ENCODE measurements at places on chromosomes 13 and 19.

DNA sequence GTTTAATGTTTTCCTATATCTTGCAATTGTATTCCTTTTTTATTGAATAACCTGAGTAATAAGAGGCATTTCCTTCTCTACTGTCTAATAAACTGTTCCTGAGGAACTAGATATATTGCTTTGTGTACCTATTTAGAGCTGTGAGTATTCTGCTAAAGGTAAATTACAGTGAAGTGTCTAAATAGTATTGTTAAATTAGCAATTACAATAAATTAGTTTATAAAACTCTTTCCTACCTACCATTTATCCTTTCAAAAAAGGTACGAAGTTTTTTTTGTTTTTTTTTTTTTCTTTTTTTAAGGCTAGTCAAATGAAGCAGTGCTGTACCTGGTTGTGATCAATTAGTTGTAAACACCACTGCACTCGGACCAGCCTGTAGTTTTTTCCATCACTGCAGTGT lies 34.8 kb downstream of the TM9SF2 start:
- ATAC-seq: no peak

DNA sequence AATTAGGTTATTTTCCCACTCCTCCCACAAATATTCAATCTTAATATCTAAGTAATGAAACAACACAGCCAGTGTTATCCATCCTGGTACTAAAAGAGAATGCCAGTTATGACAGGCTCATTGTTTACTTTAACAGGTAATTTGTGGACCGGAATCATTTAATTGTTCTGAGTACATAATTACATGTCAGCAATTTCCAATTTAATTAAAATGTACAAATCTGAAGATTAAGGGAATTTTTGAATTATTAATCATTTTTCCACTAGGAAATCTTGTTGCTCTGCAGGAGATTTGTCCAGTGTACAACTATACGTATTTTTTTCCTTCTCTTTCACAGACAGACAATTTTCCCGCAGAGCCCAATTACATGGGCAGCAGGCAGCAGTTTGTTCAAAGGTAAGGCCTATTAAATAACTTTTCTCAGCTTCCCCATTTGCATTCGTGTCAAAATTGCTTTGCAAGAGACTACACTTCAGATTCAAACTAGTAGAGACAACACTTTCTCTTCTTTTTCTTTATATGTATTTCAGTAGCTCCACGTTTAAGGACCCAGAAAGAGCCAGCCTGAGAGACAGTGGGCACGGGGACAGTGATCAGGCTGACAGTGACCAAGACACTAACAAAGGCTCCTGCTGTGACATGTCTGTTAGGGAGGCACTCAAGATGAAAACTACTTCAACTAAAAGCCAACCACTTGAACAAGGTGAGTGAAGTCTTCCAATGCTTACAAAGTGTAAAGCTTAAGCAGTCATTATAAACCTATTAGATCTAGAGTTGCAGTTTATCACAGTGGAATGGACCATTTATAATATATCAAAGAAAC lies 34.8 kb downstream of the PCDH17 start:
- no peak for ATAC-seq

GRCh38 chr13:74070065-74070464 lies 64.1 kb downstream of the KLF12 start:
- peak; percentile 78 for ATAC-seq

DNA sequence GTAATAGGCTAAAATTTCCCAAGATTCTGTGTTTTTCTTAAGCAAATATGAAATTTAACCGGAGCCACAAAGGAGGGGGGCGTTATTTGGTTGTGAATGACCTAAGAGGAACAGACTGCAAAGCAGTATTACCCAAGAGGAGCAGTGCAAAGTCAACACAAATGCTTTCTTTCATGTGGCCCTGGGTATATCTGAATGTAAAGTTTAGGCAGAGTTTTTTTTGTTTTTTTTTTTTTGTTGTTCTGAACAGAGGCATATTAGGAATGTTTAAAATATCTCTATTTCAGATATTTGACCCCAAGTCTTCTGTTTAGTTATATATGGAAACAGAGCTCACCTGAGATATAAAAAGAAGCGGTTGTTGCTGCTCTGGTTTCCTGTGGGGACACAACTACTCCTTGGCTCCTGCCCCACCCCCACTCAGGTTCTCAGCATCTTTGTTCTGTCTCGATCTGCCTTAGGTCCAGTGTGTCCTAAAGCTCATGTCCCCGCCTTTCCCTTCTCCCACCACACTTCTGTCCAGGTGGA lies 220.7 kb downstream of the RFC3 start:
- ATAC-seq: no peak

- no peak for ATAC-seq
Measured at GRCh38 chr19:15418231-15418578, 583 bp downstream of the AKAP8L start.

GRCh38 chr13:42363941-42364612 lies 92.1 kb downstream of the AKAP11 start:
- ATAC-seq: no peak

DNA sequence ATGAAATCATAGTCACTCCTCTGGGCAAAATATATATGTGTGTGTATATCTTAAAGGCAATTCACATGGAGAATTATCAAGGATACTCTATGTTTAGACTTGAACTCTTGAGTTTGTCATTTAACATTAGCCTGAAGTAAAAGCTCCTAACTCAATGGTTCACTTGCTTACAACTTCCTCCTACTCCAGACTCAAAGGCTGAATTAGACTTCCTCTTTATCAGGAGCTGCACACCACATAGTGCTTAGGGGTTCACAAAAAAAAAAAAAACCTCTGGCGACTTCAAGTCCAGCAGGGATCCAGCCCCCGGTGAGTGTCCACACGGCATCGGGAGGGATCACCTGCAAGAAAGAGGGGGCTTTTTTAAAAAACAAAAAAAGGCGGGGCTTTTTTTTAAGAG lies 68.2 kb upstream of the LSM14A start:
- no peak for ATAC-seq

DNA sequence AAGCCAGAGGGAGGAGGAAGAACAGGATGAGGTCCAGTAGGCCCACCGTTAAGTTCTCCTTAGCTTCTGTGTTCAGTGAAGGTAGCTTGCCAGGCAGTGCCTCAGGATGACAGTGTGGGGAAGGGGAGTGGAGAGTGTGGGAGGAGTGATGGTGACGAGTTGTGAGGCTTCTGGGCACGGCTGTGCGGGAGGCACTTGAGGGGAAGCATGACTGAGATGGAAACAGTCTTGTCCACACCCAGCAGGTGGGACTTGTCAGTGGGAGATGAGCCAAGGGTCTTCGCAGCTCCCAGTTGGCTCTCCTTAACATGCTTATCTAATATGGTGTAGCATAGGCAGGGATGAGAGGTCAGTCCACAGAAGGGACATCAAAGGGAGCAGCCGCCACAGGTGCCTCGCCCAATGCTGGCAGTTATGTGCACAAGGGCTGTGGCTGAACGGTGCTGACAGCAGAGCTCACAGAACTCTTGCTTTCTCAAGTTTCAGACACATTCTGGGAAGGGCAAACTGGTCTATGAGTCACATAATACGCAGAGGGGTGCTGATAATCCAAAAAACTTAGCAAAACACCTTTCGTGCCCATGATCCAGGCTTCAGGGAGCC lies 47.5 kb downstream of the OXGR1 start:
- ATAC-seq: no peak

DNA sequence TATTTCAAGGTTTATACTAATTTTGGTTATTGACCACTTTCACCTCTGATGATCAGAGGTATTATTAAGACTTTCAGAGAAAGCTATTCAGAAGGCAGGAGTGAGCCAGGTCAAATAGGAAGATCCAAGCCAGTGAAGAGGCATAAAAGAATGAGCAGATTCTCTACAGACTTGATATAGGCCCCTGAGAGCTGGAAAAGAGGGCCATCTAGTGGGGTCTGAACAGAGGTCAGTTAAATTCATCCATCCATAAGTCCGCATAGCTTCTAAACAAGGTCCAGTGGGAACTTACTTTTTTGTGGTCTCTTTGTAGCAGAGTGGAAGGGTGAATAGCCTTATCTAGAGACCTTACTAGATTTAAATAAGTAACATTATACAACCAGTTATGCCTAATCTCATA lies 126.6 kb upstream of the UFM1 start:
- ATAC-seq: no peak

DNA sequence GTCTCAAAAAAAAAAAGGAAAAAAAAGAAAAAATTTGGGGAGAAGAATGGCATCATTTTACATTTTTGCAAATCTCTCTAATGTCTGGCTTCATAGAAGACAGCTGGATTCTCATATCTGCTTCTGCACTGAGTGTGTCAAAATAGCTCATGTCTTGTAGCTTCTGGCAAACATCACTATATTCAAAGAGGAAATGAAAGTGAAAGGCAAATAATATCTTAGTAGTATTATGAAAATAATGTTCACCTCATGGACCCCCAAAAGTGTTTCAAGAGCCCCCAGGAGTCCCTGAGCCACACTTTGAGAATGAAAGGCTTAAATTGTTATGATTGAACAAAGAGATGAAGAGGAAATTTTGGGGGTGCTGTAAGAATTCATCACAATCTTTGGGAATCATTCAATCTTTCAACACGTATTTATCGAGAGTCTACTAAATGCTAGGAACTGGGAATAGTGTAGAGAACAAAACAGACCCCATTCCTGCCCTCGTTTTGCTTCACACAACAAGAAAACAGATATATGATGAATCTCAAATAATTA lies 1.2 kb upstream of the SLC6A16 start:
- no peak for ATAC-seq

DNA sequence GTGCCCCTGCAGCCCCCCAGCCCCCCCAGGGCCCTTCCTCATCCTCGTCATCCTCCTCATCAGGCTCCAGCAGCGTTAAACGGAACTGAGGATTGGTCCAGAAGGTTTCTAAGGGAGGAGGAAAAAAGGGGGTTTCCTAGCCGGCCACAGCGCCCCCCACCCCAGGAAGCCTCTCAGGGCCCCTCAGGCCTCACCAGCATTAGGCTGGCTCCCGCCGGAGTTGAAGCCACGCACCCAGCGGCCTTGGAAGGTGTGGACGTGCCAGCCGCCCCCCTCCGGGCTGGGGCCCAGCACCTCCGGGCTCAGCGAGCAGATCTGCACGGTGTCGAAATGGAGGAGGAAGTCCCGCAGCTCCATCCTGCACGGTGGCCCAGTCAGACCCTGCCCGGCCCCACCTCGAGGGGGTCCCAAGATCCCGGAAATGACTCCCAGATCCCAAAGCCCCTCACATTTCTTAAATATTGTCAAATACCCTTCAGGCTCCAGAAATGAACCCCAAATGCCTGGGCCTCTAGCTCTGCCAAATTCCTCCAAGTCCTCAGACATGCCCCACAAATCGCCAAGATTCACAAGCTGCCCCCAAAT lies 6.9 kb downstream of the CAPN12 start:
- ATAC-seq: no peak

GRCh38 chr19:43464134-43464775 lies 1.2 kb downstream of the LYPD3 start:
- ATAC-seq: peak; percentile 52

All from activated T-helper 17 cell treated with anti-CD3 and anti-CD28 coated beads, Interleukin-2, amount 50 U/mL, for 72 hours (primary cell).